ENCODE measurements at places on chromosomes 5 and 9. TPM values are rescaled to one million over a fixed set of nuclear protein-coding genes. Genes with fewer than 3 reads are reported as not detected.
A peak's percentile ranks its signal among the peaks of the same experiment; 100 is the strongest.

- peak; percentile 99 for DNase-seq
Measured at GRCh38 chr9:137223078-137223970, 1.3 kb upstream of the RNF208 start.

- no peak for DNase-seq
Measured at GRCh38 chr9:16869882-16870595, 431 bp downstream of the BNC2 start.

GRCh38 chr9:37956904-37957663, 53.2 kb upstream of the SLC25A51 start:
- no peak for DNase-seq

GRCh38 chr5:160211352-160211751, 18.0 kb upstream of the FABP6 start:
- no peak for DNase-seq

DNA sequence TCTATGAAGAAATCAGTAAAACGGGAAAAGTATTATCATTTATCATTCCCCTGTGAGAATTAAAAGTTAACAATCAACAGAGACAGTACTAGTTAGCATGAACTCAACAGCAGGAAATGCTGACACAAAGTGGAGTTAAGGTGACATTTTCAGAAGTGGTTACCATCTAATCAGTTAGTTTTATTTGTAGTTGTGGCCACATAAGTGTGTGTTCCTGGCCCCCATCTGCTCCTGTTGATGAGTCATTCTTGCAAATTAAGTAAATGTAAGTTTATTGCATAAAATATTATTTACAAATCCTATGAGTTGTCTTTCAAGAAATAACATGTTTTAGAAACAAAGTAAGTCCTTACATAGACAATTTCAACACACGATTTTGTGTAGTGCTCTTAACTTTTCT, 8.9 kb upstream of the BNC2 start:
- DNase-seq, result no peak

GRCh38 chr5:175434800-175435199, 9.2 kb downstream of the DRD1 start:
- no peak for DNase-seq

Gene BHMT2
- 0.42 TPM for total RNA-seq

Gene MYO10
- total RNA-seq, result 53.1 TPM

All from lower leg skin (tissue), 4 donors.